A549 treated with GW870086 at 1 μM for 4 hours (cell line): ENCODE measurements at places on chromosomes 16 and 17. TPM values are rescaled to one million over a fixed set of nuclear protein-coding genes. Genes with fewer than 3 reads are reported as not detected.

The ZG16B gene
- 0.61 to 1.3 TPM (median 1.00 TPM) in 5 replicates for total RNA-seq

The KRT36 gene
- total RNA-seq: 0.07 TPM in 1 of 5 replicates, not detected in the others

The MYH8 gene
- not detected in 5 replicates for total RNA-seq

The CMTM1 gene
- 0.88 to 1.5 TPM (median 1.3 TPM) in 5 replicates for total RNA-seq

The MT1A gene
- 18.1 to 25.3 TPM (median 21.5 TPM) in 5 replicates for total RNA-seq

The CD300LB gene
- total RNA-seq: 0.05 to 0.17 TPM (median 0.10 TPM) in 4 of 5 replicates, not detected in the other

The TMUB2 gene
- total RNA-seq: 35.6 to 45.7 TPM (median 42.6 TPM) in 5 replicates

The PDF gene
- 26.6 to 38.9 TPM (median 37.0 TPM) in 5 replicates for total RNA-seq

The CCL17 gene
- not detected in 5 replicates for total RNA-seq

The USP6 gene
- 0.02 to 0.05 TPM (median 0.02 TPM) in 3 of 5 replicates, not detected in the others for total RNA-seq

The USP43 gene
- 3.3 to 4.6 TPM (median 4.0 TPM) in 5 replicates for total RNA-seq
